ENCODE measurements at places on chromosomes 13 and 19.

DNA sequence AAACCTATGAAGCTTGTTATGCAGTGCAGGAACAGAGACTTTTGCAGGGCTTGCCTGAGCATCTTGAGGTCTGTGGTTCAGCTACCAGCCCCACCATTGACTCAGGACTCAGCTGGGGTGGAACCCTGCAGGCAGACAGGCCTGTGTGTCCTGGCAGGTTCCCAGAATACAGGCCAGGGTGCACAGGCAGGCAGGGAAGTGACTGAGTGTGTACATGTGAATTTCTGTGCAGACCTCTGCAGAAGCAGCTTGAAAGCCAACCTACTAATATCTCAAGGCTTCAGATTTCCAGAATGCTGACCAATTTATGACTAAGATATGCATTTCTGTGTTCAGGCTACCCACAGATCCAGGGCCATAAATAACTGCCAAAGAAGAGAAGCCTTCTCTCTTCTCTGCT, 254.4 kb downstream of the DLEU7 start:
- no peak for DNase-seq

DNA sequence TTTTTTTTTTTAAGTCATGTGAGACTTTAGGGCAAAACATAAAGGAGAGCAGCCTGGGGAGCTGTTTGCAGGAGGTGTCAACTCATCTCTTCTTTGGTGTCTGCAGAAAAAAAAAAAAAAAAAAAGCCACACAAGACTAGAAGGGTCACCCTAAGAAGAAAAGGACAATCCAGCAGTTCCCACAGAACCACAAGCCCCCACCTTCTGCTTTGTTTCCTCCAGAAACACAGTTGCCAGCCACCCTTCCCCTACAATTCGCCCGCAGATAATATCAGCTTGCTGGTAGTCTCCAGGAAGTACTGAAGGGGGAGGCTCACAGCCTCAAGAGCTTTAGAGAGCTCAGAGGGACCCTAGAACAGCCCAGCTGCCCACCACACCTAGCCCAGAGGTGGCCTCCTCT, 22.3 kb upstream of the ZBTB7A start:
- no peak for DNase-seq

- no peak for DNase-seq
These were observed 2.8 kb downstream of the S1PR5 start for GRCh38 chr19:10514211-10515145.

DNA sequence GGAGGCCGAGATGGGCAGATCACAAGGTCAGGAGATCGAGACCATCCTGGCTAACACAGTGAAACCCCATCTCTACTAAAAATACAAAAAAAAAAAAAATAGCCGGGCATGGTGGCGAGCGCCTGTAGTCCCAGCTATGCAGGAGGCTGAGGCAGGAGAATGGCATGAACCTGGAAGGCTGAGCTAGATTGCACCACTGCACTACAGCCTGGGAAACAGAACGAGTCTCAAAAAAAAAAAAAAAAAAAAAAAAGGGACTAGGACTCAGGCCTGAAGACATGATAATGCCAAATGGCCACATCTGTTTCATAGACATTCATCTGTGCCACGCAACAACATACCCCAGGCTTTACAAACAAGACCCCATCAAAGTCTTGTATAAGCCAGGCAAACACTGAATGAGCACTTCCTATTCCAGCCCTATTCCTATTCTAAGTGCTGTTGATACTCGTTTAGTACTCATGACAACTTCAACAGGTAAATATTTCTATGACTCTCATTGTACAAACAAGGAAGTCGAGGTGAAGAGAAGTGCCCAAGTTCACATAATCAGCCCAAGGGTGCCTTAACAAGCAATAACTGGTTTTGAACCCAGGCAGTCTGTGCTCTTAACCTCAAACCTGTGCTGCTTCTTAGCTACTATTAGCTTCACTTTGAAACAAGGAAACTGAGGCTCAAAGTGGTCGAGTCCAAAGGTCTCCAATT, 1.7 kb downstream of the B9D2 start:
- no peak for DNase-seq

GRCh38 chr13:39283072-39283471, 244.8 kb downstream of the NHLRC3 start:
- DNase-seq = peak; percentile 19

- DNase-seq = peak; percentile 14
These were observed at the start of gene B3GNT3 for GRCh38 chr19:17794731-17795494. Gene B3GNT3 (plus strand): TSS chr19:17795138. CDS start chr19:17807808, 12,670 bp downstream.

GRCh38 chr19:39525205-39525604, 7.4 kb downstream of the EID2B start:
- DNase-seq = no peak

DNA sequence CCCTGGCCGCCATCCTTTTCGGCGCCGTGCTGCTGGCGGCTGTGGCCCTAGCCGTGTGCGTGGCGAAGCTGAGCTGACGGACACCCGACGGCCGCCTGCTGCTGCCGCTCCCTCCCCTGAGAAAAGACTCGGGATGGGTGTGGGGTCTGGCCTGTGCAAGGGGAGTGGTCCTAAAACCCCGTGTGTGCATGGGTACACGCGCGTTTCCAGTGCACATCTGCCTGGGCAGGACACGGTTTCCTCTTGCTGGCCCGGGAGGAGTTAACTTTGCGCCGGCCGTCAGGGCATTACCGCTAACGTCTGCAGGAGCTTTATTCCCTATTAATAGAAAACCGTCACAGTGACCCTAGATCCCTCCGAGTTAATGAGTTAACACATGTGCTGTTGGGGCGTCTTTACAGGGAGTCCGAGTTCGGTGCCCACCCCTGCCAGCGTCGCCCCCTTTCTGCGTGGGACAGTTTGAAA, 1.3 kb downstream of the RGS9BP start:
- DNase-seq = no peak

DNA sequence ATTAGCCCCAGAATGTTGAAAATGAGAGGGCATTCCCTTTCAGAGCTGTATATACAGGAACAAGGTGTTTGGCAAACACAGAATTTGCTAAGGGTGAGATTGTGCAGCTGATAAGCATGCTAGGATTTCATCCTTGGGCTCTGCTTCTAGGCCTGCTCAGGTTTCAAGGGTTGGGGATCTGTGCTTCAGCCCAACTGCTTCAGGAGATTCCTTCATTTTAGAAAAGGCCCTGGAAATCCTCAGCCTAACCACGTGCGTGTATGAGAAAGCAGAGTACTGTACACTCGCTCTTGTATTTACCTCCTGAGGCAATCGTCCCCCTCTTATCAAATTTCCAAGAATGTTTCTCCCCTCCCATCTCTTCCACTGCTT, 291.6 kb upstream of the ARGLU1 start:
- DNase-seq = peak; percentile 12

DNA sequence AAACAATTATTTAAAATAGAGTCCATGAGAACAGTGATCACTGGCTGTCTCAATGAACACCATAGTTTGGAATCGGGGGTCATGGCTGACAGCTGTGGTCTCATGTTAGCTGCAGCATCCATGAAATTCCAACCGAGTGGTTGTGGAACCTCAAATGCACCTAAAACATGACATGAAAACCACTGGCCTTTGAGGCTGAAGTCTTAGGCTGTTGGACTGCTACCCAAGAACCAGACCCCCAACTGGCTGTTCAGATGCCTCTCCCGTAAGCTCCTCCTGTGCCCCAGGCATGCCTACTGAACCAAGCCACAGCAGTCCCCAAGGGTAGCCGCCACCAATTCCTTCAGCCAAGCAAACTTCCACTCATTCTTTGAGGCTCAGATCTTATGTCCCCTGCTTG, 50.5 kb downstream of the ATP7B start:
- no peak for DNase-seq

DNA sequence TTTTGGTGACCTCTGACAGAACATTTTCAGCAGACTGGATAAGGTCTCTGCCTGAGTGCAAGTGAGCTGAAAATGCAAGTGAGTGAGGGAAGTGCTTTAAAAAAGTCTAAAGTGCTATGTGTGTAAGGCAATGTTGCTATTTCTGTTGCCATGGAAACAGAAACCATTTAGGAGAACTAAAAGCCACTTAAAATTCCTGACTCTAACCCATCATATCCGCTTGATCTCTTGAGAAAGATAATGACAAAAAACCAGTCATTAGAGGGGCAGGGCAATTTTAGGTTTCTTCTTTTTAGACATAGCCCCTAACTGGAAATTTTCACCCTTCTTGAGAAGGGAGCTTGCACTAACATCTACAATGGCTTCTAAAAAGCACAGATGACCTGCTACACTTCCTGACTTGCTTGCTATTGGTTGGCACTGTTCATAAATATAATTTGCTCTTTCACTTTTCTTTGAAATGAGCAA, at the start of gene CYSLTR2:
Gene CYSLTR2 (plus strand): TSS at position 458 of the 468 bp plus-strand sequence. CDS start 52,889 bp downstream, outside the sequence.
- no peak for DNase-seq

DNA sequence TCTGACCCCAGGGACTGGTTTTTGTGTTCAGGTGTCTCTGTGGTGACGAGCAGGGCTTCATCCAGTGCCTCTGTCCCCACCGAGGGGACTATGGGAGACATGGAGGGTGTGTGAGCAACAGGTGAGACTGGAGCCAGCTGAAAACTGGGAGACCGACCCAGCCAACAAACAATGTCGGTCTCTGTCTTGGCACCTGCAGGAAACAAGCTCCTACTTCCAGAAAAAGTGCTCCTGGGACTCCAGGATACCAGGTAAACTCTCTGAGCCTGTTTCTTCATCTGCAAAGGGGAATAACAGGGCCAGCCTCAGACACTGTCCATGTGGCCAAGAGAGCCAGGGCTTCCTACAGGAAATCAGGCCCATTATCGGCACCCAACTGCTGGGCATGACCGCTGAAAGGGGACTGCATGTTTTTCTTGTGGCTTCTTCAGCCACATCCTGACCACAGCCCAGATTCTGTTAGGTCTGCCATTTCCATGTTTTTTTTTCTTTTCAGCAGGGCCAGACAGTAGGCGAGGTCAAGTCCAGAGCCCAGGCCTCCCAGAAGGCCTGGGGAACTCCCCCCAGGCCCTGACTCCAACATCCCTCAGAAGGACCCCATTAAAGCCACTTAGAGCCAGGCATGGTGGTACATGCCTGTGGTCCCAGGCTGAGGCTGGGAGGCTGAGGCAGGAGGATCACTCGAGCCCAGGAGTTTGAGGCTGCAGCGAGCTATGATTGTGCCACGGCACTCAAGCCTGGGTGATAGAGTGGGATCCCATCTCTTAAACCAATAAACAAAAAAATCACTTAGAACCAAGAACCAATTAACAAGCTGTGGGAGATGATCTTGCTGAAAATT, 836 bp upstream of the BST2 start:
- DNase-seq = no peak

DNA sequence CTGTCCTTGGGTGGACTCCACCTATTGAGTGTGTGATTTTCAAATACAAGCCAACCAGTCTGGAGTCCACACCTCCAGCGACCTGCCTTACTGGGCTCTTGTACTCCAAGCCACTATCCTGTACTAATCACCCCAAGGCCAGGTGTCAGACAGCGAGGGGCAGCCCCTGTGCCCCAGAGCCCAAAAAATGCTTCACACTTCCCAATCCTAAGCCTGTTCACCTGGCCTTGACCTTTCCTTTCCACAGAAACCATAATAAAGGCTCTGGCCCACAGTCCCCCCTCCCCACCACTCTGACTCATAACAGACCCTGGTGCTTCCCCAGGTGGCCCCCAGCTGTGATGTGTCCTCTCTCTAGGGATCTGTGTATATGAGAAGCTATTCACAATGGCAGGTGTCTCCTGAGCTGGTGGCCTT, 3.9 kb downstream of the CD209 start:
- DNase-seq = no peak

DNA sequence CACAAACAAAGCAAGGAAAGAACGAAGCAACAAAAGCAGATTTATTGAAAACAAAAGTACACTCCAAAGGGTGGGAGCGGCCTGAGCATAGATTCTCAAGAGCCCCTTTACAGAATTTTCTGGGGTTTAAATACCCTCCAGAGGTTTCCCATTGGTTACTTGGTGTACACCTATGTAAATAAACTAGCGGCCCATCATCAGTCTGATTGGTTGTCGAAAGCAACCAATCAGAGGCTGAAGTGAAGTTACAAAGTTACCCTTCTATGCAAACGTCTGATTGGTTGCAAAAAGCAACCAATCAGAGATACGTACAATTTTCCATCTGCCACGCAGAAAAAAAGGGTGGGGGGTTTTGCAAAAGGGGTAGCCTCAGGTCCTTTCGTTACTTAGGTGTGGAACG, 96.3 kb upstream of the UBAC2 start:
- no peak for DNase-seq

GRCh38 chr19:33191501-33191900, 2.6 kb upstream of the LRP3 start:
- no peak for DNase-seq

- DNase-seq = no peak
These were observed 3.2 kb downstream of the APLP1 start for GRCh38 chr19:35871611-35872010.

DNA sequence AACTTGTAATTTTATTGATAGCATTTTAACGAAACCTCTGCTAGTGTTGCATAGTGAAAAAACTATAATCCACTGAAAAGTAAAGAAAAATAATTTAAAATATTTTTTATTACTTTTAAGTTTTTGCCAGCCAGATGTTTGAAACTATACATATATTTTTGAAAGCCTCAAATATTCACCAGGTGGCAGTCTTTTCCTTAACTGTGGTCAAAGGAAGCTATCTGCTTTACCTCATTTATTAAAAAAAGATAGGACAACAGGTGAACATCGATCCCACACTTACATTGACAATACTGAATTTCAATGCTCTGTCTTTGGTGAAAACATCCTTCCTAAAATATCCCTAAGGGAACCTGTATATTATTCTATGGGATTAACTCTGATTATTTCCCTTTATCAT, 100.5 kb downstream of the TRPC4 start:
- DNase-seq = peak; percentile 16

- DNase-seq = no peak
These were observed 3.4 kb upstream of the RASAL3 start for GRCh38 chr19:15467734-15468214.

DNA sequence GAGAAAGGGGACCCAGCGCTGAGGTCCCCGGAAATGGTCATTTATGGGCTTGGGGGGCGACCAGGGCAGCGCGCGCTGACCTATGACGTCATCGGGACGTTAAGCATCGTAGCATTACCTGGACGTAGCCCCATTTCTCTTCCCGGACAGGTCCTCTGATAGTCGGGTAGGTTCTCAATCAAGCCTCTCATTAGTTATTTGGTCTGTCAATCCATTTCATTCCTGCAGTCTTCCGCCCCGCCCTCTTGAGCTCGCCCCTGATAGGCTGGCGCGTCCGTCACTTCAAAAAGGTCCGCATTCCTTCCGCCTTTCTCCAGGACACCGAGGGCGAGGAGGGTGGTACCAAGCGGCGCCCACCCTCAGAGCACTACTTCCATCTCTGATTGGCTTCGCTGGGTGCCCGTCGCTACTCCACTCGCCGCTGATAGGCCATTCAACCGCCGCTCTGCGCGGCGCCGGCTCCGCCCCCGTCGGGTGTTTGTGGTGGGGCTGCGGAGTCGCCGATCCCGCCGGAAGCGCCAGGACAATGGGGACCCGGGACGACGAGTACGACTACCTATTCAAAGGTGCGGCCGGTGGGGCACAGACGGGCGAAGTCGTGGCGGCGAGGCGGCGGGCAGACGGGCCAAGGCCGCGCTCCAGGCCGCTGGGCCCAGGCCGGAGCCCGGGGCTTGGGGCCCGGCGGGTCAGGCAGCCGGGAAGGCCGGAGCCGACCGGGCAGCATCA, at the start of gene RAB11B:
Gene RAB11B (plus strand): TSS at position 470 of the 726 bp plus-strand sequence. CDS start 57 bp downstream, at position 527.
- peak; percentile 100 for DNase-seq

DNA sequence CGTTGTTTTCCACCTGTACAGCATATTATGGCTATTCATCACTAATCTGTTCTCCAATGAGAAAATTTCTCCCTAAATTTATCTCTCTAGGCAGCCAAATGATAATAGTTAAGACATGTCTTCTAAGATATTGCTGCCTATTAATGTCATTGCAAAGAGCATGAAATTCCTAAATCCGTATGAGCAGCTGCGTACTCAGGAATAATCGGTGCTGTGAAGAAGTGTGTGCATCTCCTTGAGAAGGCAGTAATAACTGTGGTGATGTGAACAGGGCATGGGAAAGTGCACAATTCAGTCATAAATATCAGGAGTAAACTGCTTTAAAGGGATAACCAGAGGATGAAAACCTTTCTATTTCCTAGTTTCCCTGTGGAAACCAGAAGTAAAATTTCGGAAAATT, 112.2 kb downstream of the SLITRK5 start:
- no peak for DNase-seq
